ENCODE measurements at places on chromosomes 5 and 9.

DNA sequence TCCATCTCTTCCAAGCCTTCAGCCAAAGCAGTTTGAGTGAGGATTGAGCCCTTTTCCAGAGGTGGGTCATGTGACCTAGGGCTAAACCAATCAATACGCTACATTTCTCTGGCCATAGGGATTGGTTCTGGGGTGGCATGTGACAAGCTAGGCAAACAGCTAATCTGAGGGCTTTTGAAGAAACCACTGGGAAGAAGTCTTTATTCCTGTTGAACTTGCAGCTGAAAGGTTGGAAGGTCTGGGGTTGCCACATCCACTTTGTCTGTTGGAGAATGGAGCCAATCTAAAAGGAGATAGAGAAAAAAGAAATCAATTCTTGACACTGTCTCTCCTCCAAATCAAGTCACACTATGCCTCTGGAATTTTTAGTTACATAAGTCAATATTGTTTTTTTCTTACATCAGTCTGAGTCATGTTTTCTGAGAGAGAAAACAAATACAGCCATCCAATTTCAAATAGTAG is 637.8 kb upstream of the WWC1 start:
- DNase-seq, result no peak

GRCh38 chr5:59420596-59420995 is 472.9 kb downstream of the PDE4D start:
- no peak for DNase-seq

- DNase-seq, result no peak
Measured at GRCh38 chr5:83446253-83446947, 25.1 kb upstream of the VCAN start.

DNA sequence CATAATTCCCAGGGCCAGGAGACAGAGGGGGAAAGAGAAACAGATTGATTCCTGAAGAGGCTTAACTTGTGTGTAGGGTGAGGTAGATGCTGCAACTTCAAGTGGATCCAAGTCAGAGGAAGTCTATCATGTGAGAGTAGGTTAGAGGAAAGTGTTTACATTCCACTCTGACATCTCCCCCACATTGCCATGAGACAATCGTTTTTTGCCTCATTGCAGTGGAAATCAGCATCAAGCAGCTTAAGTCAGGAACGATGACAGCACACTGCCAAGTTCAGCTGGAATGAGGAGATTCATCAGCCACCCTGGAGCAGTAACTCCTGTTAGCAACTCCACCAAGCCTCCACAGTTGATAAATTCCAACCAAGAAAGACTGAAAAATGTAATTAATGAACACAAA is 689.7 kb upstream of the MEF2C start:
- no peak for DNase-seq

DNA sequence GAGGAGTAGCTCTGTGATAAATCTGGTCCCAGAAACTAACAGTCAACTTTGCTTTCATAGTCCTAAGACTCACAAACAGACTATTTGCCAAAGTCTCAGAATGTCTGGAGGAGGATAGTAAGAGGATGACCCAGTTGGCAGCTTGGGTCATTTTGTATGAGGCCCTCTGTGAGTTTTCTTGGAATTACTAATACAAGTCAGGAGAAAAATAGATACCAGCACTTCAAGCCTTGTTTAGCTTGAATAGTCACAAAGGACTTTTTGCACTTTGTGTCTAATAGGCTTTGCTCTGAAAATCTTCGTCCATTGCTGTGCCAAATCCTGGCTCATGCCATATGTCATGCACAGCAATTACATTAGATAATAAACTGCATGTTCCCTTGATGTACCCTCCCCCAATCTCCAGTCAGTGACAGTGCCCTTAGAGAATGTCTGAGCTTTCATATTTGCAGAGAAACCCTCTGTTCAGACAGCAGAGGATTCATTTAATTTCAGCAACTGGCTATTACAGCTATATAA is 612.8 kb downstream of the CSNK1G3 start:
- DNase-seq, result no peak

GRCh38 chr9:113545068-113545467 is 81.5 kb downstream of the RGS3 start:
- no peak for DNase-seq

DNA sequence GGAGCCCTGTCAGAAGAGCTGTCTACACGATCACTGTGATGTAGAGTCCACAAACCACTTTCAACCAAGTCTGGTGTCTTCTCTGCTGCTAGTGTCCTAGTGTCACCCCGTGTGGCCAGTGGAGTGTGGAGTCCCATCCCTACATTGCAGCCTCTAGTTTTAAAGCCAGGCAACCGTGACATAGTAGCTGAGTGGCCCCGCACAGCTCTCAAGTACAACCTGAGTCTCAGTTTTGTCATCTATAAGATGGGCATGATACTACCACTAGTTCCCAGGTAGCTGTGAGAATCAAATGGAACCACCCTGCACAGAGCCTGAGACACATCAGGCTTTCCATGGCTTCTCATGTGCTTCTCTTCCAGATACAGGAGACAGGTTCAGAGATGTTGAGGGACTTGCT is 43.2 kb upstream of the AKNA start:
- no peak for DNase-seq

- DNase-seq, result no peak
Measured at GRCh38 chr5:124203303-124203702, 543.1 kb downstream of the ZNF608 start.

DNA sequence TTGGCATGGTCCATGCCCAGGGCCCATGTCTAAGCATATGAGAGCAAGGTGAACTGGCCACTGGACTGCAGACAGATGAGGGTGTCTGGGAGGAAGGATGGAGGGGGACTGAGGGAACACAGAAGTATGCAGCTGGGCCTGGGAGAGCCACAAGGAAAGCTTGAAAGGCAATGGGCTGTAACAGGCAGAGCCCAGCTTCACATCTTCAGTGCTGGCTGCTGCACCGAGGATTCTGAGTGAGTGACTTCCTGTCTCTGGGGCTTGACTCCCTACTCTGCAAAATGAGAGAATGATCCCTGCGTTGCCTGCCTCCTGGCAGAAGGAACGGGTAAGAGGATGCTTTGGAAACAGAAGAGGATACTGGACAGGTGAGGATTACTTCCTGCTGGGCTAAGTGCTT is 29.0 kb downstream of the COL15A1 start:
- DNase-seq, result no peak

GRCh38 chr5:142883438-142883837 is 113.3 kb downstream of the ARHGAP26 start:
- DNase-seq, result no peak

- DNase-seq, result no peak
Measured at GRCh38 chr9:13383855-13384254, 104.4 kb upstream of the MPDZ start.

GRCh38 chr5:172958331-172959046 is 735 bp upstream of the RPL26L1 start:
- peak; percentile 68 for DNase-seq

DNA sequence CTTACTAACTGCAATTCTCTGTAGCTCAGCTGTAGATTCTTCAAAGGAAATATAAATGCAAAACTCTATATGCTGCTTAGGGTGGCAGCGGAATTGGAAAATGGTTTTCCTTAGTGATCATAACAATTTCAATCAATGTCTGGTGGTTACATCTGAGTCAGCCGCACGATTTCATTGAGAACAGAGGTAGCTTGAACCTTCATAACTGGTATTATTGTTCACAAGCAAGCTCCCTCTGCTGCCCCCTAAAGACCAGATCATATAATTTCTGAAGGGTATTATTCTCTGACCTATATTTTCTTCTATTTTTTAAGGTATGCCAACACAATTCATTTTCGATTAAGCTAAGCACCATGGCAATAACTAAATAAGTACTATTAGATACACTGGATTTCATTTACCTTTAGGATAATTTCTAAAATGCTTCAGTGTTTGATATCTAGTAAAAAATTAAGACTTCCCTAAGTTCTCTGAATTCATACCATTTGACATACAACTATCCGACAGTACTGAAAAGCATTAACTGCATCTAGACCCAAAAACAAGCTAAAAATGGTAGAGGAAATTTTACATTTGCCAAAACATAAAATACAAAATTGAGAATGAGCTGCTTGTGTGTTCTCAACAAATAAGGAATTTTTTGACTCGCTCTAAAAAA is 181.1 kb upstream of the SPEF2 start:
- DNase-seq, result peak; percentile 6

- peak; percentile 58 for DNase-seq
Measured at GRCh38 chr9:111483439-111483857, 735 bp downstream of the ECPAS start.

- no peak for DNase-seq
Measured at GRCh38 chr9:119369680-119370366, 588 bp upstream of the BRINP1 start.

DNA sequence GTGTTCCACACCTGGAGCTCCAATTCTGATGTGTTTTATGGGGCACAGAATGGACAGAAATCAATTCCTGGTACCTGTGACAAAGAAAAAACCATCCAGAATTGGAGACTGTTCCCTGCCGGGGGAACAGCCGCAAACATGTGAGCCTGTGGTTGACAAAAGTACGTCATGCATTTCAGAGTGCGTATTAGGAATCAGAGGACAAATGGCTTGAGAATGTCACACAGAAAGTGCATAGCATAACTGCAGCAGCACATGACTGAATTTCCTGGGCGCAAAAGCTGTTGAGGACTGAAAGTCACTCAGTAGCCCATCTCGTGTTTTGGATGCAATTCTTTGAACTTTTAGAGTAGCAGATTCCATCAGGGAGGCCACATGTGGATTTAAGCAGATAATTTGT is 85.1 kb downstream of the TRIO start:
- no peak for DNase-seq

GRCh38 chr5:157168286-157168685 is 2.2 kb upstream of the GARIN3 start:
- DNase-seq, result no peak

DNA sequence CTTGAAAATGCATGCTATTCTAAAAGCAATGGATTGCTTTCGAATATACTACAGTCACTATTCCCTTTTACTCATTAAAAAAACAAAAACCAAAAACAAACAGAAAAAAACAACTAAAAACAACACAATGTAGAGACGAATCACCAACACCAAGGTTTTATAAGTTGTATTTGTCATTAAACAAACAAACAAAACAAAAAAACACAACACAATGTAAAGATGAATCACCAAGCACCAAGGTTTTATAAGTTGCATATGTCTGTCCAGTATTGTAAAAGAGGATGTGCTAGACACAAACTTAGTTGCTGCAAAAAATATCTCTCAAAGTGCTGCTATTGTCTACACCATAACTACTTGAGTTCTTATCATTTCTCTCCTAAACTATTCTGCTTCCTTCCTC is 1269.2 kb downstream of the EFNA5 start:
- no peak for DNase-seq

GRCh38 chr5:40029711-40030495 is 605.1 kb upstream of the DAB2 start:
- no peak for DNase-seq

DNA sequence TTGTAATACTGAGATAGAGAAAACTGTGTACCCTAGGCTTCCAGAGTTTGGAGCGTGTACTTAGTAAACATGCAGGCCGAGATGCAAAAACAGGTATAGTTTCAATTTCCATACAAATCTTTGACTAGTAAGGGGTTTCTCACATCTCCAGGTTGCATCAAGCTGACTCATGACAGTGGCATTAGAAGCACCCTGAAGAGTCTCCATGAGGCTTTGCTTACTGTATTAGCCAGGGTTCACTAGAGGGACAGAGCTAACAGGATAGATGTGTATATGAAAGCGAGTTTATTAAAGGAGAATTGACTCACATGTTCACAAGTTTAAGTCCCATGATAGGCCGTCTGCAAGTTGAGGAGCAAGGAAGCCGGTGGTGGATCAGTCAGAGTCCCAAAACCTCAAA is 275.3 kb upstream of the CDH6 start:
- no peak for DNase-seq

GRCh38 chr5:73435759-73436534 is 12.6 kb downstream of the FOXD1 start:
- DNase-seq, result no peak

- no peak for DNase-seq
Measured at GRCh38 chr5:126965487-126965886, 64.9 kb downstream of the MARCHF3 start.

- peak; percentile 45 for DNase-seq
Measured at GRCh38 chr9:36492865-36493264, 79.8 kb upstream of the MELK start.

DNA sequence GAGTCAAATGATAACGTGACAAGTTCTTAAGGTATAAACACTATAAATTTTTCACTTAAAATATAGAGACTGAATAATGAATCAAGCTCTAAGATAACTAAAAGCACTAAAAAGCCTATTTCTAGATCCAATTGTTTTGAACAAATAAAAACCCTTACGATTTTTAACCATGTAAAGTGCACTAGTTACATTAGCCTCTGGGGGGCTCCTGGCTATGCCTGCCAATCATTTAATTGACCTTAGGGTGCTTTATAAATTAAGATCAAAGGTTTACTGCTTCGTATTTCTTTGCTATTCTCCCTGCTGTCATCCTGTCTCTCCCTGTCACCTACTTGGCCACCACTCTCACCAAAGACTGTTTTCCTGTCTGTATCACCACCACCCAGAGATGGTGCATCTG is 133.4 kb downstream of the ESM1 start:
- DNase-seq, result no peak

DNA sequence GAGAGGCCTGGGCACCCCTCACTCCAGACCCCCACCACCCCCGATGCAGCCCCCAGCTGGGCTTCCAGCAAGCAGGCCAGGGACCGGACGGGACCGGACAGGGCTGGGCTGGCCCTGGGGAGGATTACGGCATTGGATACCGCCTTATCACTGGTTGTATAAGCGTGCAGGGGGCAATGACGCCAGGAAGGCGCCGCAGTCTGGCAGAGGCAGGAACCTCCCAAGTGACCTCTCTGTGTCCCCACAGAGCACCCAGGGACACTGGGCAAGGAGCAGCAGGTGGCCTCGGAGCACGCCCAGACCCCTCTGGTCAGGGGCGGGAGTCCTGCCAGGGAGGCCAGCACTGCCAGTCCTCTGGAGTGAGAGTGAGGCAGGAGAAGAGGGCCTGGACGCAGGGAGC is 723 bp upstream of the LCN15 start:
- no peak for DNase-seq

DNA sequence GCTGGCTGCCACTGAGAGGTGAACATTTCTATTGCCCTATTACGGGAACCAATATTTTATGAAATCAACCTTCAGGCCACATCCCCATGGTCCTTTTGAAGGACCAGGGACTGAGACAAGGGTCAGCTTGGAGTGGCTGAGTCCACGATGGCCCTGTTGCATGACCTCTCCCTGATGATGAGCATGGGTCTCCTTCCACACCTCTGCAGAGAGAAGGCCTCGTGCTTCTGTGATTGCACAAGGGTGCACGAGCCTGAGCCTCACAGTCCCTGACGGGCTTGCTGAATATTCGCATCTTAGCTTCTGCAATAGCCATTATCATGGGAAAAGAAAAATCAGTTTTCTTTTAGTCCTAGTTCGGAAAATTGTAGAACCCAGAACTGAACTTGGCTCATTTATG is 255.0 kb upstream of the IRX2 start:
- no peak for DNase-seq

- no peak for DNase-seq
Measured at GRCh38 chr5:120767178-120767820, 303.2 kb downstream of the PRR16 start.

DNA sequence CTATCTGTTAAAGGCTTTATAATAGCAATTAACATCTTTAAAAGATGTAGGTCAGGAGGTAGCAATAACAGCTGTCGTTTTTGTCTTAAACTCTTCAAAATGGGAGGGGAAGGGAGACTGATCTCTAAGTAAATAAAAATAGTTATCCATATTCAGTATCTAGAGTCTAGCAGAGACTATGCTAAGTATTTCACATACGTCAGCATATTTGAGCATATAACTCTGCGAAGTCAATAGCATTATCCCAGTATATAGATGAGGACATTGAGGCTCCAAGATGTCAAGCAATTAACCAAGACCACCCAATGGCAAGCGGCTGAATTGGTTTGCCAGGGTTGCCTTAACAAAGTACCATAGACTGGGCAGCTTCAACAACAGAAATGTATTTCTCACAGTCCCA is 316.8 kb downstream of the MLLT3 start:
- DNase-seq, result no peak
